Heart right ventricle (tissue), 16 donors: ENCODE measurements at places on chromosomes 11 and 22.

GRCh38 chr11:68353669-68354068 is 41.3 kb downstream of the LRP5 start:
- DNase-seq = no peak

GRCh38 chr22:35900483-35901168 is 128.0 kb downstream of the RBFOX2 start:
- no peak for DNase-seq

DNA sequence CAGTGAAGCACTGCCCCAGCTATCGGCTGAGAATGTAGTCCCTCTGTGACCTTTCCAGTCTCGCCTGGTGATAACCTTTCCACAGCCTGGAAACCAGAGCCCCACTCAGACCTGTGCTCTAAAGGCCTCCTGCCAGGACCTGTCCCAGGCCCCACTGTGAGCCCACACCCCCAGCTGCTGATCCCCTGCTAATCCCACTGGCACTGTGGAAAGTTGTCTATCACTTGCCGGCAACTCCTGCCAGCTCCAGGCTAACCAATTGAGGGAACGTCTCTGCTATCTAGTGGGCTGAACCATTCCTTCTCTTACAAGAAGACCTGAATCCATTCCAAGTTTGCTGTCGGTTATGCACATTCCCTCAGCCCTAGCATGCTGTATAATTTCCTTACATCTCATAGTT is 328.2 kb downstream of the FAM181B start:
- DNase-seq = no peak

- no peak for DNase-seq
Observed at GRCh38 chr11:15280393-15280792, 165.7 kb downstream of the INSC start.

- no peak for DNase-seq
Observed at GRCh38 chr22:46115388-46115678, 35.0 kb upstream of the PPARA start.

DNA sequence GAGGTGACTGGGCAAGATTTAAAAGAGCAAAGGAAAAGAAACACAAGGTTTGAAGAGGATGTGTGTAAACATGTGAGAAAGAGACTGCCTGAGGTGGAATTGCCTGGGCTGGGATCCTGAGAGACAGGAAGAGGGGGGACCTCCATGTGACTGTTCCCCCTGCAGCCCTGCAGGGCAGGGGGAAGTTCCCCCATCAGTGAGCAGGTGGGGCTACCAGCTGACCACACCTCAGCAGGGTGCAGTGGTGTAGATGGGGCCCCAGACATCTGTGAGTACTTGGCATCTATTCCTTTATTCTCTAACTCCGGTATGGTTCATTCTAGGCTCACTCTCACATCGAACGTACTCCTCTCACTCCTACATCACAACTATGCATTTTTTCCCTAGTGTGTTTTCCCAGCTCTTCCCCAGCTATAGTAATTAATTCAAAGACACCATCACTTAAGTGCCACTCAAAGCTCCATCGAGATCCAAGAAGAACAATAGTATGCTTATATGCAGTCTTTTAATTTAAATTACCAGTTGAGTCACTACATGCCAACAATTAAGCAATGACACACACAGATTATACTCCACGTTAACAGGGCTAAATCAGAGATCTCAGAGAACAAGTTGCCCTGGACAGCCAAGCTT is 42.7 kb downstream of the LGR4 start:
- DNase-seq = no peak

GRCh38 chr11:46674463-46675287 is 25.7 kb downstream of the ARHGAP1 start:
- DNase-seq = no peak

DNA sequence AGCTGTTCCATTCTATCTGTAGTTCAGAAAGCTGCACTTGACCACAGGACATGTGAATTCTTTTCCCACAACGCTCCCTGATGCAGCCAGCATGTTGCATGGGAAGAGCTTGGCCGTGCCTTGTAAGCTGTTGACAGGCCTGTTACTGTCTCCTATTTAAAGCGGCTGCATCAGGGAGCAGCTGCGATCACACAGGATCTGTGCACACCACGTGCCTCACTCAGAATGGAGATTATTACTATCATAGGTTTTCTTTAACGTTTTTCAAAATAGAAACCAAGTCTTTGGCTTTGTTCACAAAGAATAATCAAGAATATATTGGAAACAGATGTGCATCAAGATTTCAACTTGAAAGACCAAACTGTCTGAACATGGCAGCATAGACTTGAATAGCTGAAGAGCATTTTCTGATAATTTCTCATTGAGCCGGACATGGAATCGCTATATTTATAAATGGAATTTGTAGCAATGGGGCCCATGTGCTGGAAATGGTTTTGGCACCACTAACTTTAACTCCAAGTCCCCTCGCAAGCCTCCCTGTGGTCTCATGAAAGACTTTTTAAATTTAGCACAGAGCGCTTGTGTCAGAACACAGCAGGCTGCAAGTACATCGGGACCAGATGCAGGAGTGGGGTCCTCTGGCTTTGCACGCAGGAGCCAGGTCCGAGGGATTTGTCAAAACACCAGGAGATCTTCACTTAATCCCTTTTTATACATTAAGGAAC is 40.8 kb upstream of the MYO18B start:
- DNase-seq = peak; percentile 30

GRCh38 chr11:72024069-72024754 is 25.5 kb downstream of the IL18BP start:
- no peak for DNase-seq

DNA sequence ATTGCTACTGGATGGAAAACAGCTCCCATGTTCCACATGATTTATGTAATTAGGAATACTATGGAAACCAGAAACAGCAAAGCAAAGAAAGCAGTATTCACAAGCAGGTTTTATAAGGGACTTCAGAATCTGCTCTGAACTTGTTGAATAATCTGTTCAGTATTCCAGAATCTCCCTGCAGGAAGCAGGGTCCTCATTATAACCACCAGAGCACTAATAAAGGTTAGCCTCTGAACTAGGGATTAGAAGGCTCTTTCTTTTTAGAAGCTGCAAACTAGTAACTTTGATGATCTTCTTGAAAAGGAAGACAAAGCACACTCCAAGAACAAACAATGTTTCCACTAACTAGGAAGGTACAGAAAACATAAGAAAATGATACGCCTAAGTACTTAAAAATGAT is 125.8 kb downstream of the DCDC1 start:
- no peak for DNase-seq

DNA sequence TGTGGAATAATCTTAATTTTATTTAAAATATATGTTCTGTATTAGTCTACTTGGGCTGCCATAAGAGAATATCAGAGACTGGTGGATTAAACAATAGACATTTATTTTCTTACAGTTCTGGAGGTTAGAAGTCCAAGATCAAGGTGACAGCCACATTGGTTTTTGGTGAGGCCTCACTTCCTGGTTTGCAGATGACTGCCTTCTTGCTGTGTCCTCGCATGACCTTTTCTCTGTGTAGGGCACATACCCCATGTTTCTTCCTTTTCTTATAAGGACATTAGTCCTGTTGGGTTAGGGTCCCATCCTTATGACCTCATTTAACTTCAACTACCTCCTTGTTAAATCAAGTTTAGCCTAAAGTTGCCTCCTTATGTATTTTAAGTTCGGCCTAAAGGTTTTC is 202.7 kb upstream of the MPPED2 start:
- DNase-seq = no peak

GRCh38 chr11:130945896-130946295 is 29.6 kb upstream of the SNX19 start:
- peak; percentile 72 for DNase-seq

GRCh38 chr22:37060801-37061610 is 9.5 kb downstream of the KCTD17 start:
- no peak for DNase-seq

DNA sequence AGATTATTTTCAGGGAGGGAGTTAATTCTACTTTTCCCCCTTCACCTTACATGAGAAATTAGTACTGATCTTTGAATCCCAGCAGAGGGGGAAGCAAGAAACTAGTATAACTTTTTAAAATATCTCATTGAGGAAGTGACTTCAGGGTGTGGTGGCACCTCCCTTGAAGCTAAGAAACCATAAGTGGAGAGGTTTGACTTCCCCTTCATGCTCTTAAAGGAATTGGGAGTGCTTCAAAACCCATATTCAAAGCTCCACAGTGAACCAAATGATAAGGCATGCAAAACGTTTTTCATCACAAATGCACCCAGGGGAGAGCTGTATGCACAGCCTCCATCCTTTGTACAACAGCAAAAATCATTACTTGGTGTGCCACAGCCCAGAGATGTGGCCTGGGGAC is 540 bp downstream of the MS4A14 start:
- DNase-seq = no peak

DNA sequence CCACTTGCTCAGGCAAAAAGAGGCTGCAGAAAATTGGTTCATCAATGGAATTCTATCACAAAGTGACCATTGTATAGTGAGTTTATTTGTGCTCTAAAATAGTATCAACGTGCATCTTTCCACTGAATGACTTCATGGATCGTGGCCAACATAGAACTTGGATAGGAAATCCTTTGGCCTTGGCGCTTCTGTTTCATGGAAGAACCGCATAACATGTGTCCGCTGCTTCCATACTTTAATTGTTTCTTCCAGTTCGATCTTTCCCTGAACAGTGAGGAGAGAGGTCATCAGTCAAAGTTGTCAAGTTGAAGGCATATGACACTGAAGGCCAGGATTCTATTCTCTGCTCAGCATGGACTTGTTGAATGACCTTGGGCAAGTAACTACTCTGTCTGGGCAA is 4.5 kb downstream of the NDUFA6 start:
- DNase-seq = no peak

- DNase-seq = no peak
Observed at GRCh38 chr11:86814775-86815174, 14.4 kb downstream of the PRSS23 start.
